ENCODE measurements at places on chromosomes 4 and X.

GRCh38 chr4:65798498-65799127, 128.3 kb upstream of the EPHA5 start:
- DNase-seq, result no peak

DNA sequence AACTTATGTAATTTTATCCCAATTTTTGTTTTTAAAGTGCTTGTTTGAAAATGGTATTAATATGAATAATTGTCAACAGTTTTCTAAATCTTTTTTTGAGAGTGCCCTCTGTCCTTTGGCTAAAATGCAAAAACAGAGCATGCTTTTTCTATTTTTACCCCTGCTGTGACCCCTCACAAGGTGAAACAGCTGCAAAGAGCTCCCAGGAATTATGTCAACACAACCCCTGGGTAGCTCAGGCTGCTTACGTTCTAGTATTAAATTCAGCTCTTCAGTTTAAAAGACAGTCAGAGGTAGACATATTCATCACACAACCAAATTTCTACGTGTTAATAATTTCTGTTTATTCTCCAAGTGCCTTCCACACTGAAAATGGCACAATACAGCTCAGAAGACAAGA, 367.5 kb downstream of the PRDM5 start:
- DNase-seq, result no peak

GRCh38 chr4:182880387-182881356, 36.5 kb downstream of the DCTD start:
- peak; percentile 30 for DNase-seq

DNA sequence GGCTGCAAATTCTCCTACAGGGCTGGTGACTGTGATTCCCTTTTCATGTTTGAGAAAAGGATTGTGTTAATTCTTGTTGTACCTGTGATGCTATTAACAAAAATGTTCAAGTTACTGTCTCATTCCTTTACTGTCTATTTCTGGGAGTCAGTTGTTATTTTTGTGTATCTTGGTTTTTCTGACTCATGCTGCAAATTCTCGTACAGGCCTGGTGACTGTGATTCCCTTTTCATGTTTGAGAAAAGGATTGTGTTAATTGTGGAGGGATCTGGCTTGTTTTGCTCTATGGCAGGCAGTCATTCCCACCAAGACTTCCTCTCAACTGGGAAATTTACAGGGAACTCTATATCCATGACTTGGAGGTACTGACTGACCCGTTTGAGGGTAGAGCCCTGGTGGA, 693.4 kb upstream of the INTU start:
- no peak for DNase-seq

DNA sequence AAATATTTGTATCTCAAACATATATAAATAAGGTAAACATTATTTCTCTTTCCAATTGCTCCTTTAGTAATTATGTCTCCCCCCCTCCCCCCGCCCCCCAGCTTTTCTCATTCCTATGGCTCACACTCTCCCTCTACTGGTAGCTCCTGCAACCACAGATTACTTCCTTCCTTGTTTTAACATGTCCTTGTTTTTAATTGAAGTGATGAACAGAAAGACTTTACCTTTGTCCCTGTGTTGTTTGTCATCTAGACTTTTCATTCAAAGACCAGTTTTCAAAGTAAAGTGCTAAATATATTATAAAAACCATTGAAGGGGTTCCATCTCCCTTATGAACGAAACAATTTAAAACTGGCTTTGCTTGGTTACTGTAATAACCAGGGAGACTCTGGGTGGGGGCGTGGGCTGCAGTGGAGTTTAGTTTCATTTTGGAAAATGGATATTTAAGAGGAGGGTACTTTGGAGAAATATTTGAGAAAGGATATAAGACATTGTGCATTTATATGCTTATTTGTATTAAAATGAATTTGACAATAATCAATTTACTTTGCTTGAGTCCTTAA, 352.9 kb downstream of the RAPGEF2 start:
- DNase-seq, result peak; percentile 69

DNA sequence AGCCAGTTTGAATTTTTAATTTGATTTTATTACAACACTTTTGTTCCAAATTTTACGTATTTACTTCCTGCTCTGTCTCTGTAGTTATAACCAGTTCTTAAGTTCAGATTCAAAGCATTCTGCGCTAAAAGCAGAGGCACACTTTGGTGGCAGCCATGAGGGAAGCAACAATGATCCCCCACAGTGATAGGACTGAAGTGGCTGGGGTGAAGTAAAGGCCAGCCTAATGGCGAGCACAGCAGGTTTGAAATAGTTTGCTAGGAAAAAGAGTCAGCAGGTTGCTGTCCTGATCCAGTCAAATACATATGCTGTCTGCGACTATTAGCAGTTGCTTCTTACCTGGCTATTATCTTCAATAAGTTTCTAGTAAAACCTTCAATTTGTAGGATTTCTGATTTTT, 176.3 kb downstream of the RPA4 start:
- no peak for DNase-seq

GRCh38 chr4:169761846-169762245, 4.1 kb upstream of the HPF1 start:
- DNase-seq, result no peak

DNA sequence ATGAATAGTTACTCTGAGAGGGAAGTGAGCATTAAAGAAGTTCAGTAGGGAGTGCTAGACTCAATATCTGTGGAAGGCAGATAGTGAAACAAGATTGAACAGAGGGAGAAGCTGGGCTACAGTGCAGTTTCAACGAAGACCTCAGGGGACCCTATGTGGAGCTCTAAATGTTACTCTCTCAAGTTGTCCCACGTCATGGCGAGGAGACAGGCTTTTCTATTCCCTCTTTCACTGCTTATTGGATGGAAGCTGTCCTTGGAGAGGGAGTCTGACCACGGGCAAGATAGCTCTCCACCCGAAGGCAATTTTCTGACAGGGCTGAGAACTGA, 42.3 kb upstream of the CCSER1 start:
- no peak for DNase-seq

- DNase-seq, result no peak
Measured at GRCh38 chrX:41352329-41352838, 18.4 kb downstream of the DDX3X start.

DNA sequence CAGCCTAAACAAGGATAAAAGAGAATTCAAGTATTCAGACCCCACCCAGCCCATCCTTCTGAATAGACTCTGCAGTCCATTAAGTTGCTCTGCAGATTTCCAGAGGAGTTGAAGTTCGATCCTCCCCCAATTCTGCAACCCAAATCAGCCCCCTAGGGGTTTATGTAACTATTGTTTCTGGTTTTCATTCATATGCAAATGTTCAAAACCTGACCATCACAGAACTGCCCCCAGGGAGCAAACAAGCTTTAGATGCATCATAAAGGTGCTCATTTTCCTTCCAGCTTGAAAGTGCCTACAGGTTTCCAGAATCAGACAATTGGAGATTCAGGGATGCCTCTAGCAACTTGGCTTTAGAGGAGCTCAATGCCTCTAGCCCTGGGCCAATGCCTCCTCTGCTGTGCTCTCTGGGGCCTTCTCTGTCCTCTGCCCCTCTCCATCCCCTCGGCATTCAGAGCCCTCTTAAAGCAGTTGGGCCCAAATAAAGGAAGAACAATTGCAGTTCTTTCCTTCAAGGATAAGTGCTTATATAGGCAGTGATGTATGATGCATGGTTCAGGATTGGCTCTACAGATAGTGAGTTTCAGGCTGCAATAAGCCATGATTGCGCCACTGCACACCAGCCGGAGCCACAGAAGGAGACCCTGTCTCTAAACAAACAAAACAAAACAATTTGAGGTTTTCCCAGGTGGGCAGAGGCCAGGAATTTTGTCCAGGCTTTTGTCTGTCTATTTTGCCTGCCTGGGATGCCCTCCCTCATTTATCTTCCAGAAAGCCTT, 23.5 kb upstream of the SPINK2 start:
- no peak for DNase-seq

DNA sequence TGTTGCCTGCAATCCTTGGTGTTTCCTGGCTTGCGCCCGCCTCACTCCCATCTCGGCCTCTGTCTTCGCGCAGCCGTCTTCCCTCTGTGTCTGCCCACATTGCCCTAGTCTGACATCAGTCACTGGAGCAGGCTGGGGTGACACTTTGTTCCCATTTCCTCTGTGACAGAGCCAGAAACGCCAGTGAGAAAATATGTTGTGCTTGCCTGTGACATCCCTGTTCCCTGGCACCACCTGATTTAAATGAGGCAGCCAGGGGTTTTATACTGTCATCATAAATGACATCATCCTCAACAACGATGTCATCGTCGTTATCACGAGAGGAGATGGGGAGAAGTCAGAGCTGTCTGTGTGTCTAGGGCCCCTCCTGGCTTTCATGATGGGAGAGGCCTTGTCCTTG, 29.1 kb downstream of the ZNF185 start:
- DNase-seq, result peak; percentile 60

- DNase-seq, result no peak
Measured at GRCh38 chr4:152682143-152682941, 2.5 kb upstream of the TMEM154 start.

DNA sequence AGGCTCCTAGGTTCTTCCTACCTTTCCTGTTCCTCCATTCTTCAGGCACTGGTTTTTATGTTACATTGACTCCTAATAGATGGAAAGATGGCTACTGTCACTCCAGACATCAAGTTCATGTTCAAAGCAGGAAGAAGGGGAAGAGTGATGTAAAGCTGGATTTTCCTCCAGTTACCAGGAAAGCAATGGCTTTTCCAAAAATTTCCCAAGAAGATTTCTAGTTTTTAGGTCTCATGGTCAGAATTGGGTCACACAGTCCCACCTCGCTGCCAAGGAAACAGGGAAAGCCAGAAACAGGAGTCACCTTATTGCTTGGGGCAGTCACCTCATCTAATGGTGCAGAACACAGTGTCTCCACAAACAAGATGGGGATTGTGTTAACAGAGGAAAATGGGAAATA, 21.5 kb downstream of the RXFP1 start:
- DNase-seq, result no peak

DNA sequence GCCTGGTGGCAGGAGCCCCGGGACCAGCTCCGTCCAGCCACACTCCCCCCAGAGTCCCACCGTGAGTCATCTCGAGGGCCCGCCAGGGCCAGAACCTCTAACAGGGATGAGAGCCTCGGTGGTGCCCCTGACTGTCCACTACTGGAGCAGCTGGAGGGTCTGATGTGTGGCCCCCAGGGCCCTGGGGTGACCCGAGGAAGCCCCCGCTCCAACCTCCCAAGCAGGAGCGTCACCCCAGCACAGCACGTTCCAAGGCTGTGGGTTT, 135.9 kb upstream of the NKX1-1 start:
- no peak for DNase-seq

DNA sequence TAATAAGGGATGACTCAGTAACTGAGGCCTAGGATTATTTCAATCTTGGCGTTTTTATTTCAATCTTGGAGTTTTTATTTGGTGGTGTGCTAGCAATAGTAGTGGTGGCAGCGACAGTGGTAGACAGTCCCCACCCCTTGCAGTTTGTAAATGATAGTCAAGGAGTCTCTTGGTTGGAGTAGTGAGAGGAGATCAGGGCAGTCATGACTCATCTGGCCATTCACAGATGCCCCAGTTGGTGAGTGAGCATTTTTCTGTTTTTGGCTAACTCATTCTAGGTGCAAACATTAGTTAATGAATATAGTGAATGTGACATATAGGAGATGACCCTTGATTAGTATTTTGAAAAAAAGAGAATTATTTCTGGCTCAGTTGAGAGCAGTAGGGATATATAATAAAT, 93.5 kb upstream of the ADAD1 start:
- no peak for DNase-seq

DNA sequence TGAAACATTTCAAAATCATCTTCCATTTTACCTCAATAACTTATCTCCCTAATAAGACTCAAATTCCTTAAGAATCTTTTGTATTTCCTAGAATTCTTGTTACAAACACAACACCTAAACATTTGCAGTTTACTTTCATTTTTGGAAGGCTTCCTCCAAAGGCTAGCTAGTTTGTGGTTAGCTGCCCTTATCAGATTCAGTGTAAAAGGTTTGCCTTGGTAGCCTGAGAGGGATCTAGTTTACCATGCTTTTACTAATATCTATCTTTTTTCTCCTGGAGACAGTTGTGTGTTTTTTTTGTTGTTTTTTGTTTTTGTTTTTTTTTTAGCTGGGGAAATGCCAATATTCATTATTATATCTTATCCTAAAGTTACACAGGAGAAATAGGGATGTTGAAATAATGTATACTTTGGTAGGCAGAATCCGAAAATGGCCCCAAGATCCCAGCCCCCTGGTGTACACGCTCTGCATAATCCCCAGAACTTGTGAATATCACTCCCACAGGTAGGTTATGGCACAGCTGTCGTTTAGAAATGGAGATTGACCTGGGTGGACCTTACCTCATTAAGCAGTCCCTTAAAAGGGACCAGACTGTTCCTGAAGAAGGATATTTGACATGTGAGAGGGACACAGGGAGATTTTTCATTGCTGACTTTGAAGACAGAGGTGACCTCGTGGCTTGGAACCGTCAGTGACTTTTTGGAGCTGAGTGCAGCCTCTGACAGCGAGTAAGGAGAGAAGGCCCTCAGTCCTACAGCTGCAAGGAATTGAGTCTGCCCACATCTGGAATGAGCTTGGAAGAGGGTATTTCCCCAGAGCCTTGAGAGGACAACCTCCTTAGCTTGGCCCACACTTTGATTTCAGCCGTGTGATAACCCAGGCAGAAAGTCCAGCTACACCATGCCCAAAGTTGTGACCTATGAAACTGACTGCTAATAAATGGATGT, 33.4 kb downstream of the SEPTIN11 start:
- DNase-seq, result no peak

DNA sequence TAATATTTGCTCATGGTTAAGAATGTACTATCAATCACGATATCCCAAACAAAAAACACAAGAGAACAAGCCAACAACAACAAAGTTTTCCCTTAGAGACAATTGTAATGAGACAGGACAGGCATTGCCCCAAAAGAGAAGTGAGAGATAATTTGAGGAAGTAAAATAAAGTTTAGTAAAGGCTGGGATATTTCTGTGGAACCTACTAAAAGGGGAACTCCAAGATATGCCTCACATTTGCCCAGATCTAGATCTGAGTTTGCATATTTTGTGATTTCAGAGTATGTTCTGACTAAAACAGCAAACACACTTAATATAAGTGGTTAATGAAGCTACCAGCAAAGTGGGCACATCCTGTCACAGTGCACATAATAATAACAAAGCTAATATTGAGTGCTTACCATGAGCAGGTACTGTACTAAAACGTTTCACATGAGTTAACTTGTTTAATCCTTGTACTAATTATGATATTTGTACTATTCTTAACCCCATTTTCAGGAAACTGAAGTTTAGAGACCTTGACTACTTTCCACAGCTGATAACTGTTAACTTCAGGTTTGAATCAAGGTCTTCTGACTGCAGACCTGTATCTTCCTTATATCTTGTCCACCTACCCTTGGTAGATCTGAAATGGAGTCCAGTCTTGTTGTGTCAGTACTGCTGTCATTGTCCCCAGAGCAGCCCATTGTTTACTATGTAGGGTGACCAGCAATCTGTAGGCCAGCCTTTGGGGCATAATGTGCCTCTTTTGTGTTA, 26.0 kb upstream of the BMP2K start:
- peak; percentile 27 for DNase-seq

- DNase-seq, result no peak
Measured at GRCh38 chrX:33285550-33285949, 74.2 kb upstream of the DMD start.

GRCh38 chrX:82711457-82711856, 796.6 kb upstream of the POU3F4 start:
- DNase-seq, result no peak

- DNase-seq, result no peak
Measured at GRCh38 chr4:126213996-126214395, 899.2 kb downstream of the FAT4 start.

GRCh38 chr4:120008957-120009356, 57.7 kb downstream of the MAD2L1 start:
- DNase-seq, result no peak

GRCh38 chrX:67351411-67351810, 192.4 kb upstream of the AR start:
- no peak for DNase-seq

- no peak for DNase-seq
Measured at GRCh38 chr4:36313301-36313700, 31.9 kb downstream of the DTHD1 start.

All from Ammon's horn (tissue), 1 donor.